Fibroblast of villous mesenchyme (primary cell): ENCODE measurements at places on chromosomes 1 and 21. TPM values are rescaled to one million over a fixed set of nuclear protein-coding genes. Genes with fewer than 3 reads are reported as not detected.

PRAMEF8 gene
- total RNA-seq, result not detected in 2 replicates

PAPPA2 gene
- total RNA-seq, result 1.3 and 1.6 TPM in 2 replicates

KRTAP19-3 gene
- not detected in 2 replicates for total RNA-seq

TMEM81 gene
- 0.97 and 1.3 TPM in 2 replicates for total RNA-seq

FLG2 gene
- not detected in 2 replicates for total RNA-seq

KIF1B gene
- total RNA-seq, result 24.8 and 36.3 TPM in 2 replicates

SH2D1B gene
- not detected in 2 replicates for total RNA-seq

FAM3B gene
- total RNA-seq, result not detected in 2 replicates

CHODL gene
- total RNA-seq, result under 0.01 TPM in 2 replicates

SPRR2G gene
- not detected in 2 replicates for total RNA-seq

LCE1B gene
- total RNA-seq, result not detected in 2 replicates

LRRC3 gene
- total RNA-seq, result under 0.01 and 0.64 TPM in 2 replicates

KLHDC7A gene
- total RNA-seq, result not detected in 2 replicates

TRNAU1AP gene
- 23.8 and 25.0 TPM in 2 replicates for total RNA-seq

CFHR4 gene
- not detected in 2 replicates for total RNA-seq

DIO1 gene
- not detected in 2 replicates for total RNA-seq

LORICRIN gene
- total RNA-seq, result not detected in 2 replicates

MUTYH gene
- total RNA-seq, result 9.3 and 15.1 TPM in 2 replicates

ANGPTL3 gene
- total RNA-seq, result under 0.01 TPM in 1 of 2 replicates, not detected in the other

AADACL3 gene
- not detected in 2 replicates for total RNA-seq
